ENCODE measurements at places on chromosomes 11 and 22.
A peak's percentile ranks its signal among the peaks of the same experiment; 100 is the strongest.

GRCh38 chr11:926341-926916, 759 bp downstream of the AP2A2 start:
- peak; percentile 15 for DNase-seq

DNA sequence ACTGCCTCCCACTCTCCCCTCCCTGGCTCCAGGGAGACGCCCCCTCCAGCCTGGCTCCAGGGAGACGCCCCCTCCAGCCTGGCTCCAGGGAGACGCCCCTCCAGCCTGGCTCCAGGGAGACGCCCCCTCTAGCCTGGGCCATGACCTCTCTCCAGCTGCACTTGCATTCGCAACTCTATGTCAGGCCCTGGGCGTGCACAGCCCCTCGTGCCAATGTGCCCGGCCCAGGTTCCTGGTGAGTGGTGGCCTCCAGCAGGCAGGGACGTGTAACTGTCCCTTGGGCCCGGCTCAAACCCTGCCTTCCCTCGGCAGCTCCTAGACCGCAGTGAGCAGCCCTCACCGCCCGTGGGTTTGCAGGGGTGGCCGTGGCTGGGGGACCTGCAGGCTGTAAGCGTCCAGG, 6.9 kb downstream of the MUC6 start:
- no peak for DNase-seq

DNA sequence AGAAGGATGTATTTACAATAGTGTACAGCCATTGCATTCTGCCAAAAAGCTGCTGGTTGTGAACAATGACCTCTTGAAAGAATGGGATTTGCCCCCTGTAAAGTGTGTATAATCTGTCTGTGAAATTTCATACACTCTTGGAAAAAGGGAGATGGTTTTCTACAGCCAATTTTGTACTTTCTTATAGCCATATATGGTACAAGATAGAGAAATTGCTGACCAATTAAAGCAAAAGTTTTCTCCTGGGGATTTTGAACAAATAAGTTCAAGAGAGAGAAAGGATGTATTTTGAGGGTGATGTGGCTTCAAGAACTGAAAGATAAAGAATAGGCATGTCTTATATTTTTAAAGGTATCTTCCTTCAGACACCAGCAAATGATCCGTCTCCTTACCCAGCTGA, 211.0 kb downstream of the NAV2 start:
- DNase-seq, result no peak

DNA sequence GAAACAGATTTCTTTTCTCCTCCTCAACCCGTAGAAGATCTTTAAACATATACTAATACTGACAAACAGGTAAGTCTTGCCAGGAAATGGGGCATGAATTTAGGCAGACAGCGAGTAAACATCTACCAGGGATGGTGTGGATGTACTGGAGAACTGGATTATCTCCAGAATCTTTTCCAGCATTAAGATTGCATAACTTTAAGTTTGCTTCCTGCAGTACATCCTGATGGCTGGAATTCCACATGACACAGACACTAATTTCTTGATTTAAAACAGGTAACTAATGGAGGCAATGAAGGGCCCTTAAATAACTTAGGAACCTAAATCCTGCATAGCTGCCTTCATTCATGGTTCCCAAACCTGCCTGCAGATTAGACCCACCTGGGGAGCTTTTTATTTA, 40.7 kb downstream of the JHY start:
- no peak for DNase-seq

DNA sequence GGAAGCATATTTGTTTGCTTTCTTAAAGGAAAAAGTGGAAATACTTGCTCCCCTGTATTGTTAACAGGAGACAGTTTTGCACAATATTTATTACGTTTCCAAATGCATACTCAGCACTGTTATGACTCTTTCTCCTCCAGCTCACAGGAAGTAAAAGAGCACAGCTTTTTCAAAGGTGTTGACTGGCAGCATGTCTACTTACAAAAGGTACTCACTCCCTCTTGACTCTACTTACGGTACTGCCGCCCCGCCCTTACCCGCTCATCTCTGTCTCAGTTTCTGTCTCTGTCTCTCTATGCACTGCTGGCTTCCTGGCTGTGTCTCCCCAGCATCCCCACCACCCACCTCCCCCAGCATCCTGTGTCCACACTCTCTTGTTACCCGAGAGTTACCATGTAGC, 32.2 kb upstream of the MYO18B start:
- DNase-seq, result no peak

GRCh38 chr11:111845276-111846028, 25.9 kb downstream of the ALG9 start:
- DNase-seq, result no peak

GRCh38 chr11:102912482-102912830, 37.7 kb upstream of the MMP12 start:
- DNase-seq, result no peak

GRCh38 chr11:19598456-19598855, 114.2 kb upstream of the NAV2 start:
- no peak for DNase-seq

GRCh38 chr11:27540051-27540450, 33.5 kb upstream of the LIN7C start:
- DNase-seq, result no peak

DNA sequence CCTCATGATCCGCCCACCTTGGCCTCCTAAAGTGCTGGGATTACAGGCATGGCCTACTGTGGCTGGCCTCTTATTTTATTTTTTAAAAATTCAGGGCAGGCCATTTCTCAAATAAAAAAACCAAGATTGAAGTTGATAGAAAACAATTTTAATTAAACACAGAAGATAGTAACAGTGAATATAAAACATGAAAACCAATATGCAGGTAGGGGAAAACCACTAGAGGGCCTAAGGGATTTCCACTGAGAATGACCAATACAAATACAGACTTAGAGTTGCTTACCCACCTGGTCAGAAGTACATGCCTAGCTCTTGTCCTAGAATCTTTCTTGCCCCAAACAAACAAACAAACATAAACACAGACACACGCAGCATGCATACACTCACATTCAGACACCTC, 1.7 kb upstream of the RTCB start:
- DNase-seq, result no peak

- DNase-seq, result no peak
These were observed 70.1 kb upstream of the PICALM start for GRCh38 chr11:86138958-86139357.

DNA sequence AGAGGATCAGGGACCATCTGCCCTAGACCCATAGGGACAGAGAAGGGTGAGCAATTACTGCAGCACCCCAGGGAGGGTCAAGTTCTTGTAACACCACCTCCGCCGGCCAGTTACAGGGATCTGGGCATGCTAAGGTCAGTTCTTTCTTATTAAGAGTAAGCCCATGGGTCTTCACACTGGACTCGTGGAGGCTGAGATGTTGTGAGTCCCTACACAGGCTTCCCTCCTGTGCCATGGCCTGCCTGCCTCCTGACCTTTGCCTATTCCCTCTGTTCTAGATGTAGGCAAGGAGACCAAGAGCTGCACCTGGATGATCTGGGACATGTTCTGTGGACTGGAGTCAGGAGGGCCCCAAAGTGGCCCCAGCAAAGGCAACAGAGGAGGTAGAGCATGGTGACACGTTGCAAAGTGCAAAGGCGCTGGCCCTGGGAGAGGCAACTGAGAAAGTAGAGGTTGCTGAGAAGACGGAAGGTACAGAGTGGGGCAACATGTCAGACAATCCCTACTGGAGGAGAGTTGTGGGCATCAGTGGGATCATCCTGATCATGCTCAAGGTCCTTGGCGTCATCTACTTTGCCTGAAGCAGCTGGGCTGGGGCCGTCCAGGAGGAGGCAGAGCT, 16.3 kb upstream of the GNAZ start:
- no peak for DNase-seq

DNA sequence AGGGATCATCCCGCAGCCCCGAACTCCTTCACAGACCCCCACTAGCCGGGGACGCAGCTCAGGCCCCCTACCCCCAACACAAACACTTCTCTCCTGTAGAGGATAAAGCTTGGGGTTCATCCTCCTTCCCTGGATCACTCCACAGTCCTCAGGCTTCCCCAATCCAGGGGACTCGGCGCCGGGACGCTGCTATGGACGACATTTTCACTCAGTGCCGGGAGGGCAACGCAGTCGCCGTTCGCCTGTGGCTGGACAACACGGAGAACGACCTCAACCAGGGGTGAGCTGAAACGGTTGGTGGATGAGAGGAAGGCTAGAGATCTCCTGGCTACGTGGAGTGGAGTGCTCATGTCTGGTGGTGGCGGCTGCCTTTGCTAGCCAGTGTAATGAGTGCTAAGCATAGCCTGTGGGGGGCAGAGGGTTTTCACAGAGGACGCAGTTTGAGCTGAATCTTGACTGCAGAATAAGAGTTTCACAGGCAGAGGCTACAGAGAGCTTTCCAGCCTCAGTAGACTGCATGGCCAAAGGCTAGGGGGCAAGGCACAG, 580 bp downstream of the ILK start:
- peak; percentile 66 for DNase-seq

- no peak for DNase-seq
These were observed 96.9 kb downstream of the CCDC34 start for GRCh38 chr11:27266125-27266524.

DNA sequence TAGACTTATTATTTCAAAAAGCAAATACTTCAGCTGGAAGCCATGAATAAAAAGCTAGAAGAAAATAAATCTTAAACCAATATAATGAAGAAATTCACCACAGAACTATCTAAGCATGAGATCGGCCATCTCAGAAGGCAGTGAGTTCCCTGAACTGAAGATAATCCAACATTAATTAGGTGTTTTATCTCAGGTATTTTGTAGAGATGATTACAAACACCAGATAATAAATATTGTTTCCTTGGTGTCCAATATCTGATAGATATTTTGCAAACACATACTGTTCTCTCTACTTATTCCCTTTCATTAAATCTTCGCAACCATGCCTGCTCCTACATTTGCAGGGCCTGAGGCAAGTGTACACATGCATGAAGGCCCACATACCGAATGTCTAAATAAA, 26.0 kb upstream of the FAM181B start:
- no peak for DNase-seq

GRCh38 chr22:32752816-32753520, 48.5 kb upstream of the TIMP3 start:
- no peak for DNase-seq

- no peak for DNase-seq
These were observed 28.2 kb downstream of the HTR3B start for GRCh38 chr11:113932788-113933187.

DNA sequence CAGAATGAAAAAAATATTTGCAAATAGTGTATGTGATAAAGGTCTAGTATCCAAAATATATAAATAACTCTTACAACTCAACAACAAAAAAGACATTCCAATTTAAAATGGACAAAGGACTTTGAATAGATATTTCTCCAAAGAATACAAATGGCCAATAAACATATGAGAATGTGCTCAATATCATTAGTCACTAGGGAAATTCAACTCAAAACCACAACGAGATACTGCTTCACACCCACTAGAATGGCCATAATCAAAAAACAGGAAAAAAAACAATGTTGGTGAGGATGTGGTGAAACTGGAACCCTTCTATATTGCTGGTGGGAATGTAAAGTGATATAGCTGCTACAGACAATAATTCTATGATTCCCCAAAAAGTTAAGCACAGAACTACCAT, 38.6 kb upstream of the RPS13 start:
- DNase-seq, result no peak

Data from midbrain (tissue), 1 donor.